GM23338 (cell line): ENCODE measurements at places on chromosomes 7 and 10. TPM values are rescaled to one million over a fixed set of nuclear protein-coding genes. Genes with fewer than 3 reads are reported as not detected.

DNA sequence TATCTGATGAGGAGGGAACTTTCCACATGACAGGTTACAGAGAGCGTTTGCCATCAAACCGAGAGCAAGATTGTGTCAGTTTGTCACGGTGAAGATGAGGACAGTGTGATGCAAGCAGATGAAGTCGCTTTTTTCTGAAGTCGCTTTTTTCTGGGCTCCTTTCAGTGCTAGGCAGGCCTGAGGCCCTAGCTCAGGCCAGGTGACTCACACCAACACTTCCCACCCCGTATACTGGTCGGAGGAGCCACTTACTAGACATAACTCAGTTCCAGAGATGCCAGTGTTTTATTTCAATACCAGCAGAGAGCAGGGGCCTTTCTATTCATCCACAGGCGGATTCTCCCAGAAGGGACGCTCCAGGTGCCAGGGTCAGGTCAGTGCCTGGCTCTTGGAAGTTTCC is 58.9 kb downstream of the SFMBT2 start:
- DNase-seq: no peak

DNA sequence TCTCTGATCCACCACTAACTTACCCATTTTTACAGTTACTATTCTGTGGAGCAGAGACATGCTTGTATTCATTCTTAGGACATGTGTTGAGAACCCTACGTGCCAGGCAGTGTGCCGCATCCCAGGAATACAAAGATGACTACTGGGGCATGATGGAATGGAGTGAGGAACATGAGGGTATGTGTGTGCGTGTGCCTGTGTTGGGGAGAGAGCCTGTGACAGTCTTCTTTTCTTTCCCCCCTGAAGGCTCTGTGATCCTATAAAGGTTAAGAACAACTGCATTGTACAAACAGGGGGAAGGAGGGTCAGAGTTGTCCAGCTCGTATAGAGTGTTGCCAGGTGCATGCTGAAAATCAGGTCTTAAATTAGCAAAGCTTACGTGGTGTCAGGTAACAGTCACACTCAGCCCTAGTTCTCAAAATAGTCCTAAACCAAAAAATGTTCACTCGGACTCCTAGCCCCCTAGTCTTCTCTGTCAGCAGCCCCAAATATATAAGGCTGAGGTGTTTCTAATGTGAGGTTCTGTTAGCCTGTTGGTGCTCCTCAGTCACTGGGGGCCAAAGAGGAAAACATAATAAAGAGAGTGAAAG is 161.9 kb downstream of the CELF2 start:
- DNase-seq: no peak

Gene SMURF1
- 17.5 and 23.9 TPM in 2 replicates for total RNA-seq

Gene ANK3
- total RNA-seq: 70.5 and 85.2 TPM in 2 replicates

Gene TMEM225B
- total RNA-seq: not detected in 2 replicates

DNA sequence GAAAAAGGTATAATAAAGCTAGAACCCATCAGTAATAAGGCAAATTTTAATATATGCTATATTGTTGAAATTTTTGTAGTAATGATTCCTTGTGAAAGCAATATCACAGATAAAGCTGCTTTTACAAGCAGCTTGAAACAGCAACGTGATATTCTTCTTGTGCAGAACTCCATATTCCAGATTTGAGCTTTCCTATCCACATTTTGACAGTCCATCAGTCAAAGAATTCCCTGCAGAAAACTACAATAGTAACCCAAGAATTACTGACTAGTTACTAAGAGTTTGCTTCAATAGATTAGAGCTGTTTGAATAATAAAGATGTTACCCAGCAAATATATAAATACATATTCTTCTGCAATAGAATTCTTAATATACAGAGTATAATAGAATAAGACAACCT is 291.2 kb downstream of the KCND2 start:
- no peak for DNase-seq

DNA sequence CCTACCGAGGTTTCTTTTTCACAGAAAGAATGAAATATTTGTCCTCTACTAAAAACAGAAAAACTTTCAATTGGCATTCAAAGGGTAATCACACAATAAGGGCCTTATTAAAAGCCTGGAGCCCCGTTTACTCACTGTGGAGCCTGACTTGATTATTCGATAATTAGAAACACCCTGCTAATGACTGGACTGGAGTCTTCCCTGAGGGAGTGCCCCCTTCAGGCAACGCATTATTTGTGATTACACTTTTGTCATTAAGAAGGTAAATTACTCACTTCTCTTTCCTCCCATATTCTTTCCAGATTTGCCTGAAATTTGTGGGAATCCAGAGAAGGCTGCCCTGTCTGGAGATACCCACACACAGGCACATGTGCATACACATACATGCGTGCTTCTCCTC is 444.2 kb upstream of the NPVF start:
- DNase-seq: no peak

Gene MEPCE
- total RNA-seq: 21.7 and 32.6 TPM in 2 replicates

GRCh38 chr10:101565370-101565900 is 22.6 kb downstream of the POLL start:
- no peak for DNase-seq

Gene IRF5
- total RNA-seq: 1.1 and 3.7 TPM in 2 replicates

GRCh38 chr10:104034401-104035193 is 51.1 kb downstream of the COL17A1 start:
- no peak for DNase-seq
